ENCODE measurements at places on chromosomes 7 and 10. TPM values are rescaled to one million over a fixed set of nuclear protein-coding genes. Genes with fewer than 3 reads are reported as not detected.

DYDC2 gene
- not detected for total RNA-seq

CALML3 gene
- not detected for total RNA-seq

FRMD4A gene
- 41.6 TPM for total RNA-seq

PON1 gene
- not detected for total RNA-seq

TMEM229A gene
- total RNA-seq: 0.10 TPM

GBF1 gene
- 32.6 TPM for total RNA-seq

PALD1 gene
- 6.7 TPM for total RNA-seq

DRGX gene
- total RNA-seq: not detected

INA gene
- 0.10 TPM for total RNA-seq

EVX1 gene
- total RNA-seq: not detected

LMOD2 gene
- total RNA-seq: not detected

PKD1L1 gene
- 0.88 TPM for total RNA-seq
